ENCODE measurements at places on chromosomes 6 and 20. TPM values are rescaled to one million over a fixed set of nuclear protein-coding genes. Genes with fewer than 3 reads are reported as not detected.

Gene GNAS-AS1
- total RNA-seq = 1.3 TPM

Gene SIM1
- not detected for total RNA-seq

Gene RSPH4A
- 0.08 TPM for total RNA-seq

Gene TFEB
- total RNA-seq = 14.0 TPM

Gene HLA-DQB2
- not detected for total RNA-seq

Gene EYA2
- total RNA-seq = not detected

Gene FITM2
- 2.6 TPM for total RNA-seq

Gene TMEM200A
- total RNA-seq = 0.92 TPM

Gene EEF1A2
- total RNA-seq = not detected

Gene MYB
- total RNA-seq = 30.7 TPM

Gene GNRH2
- total RNA-seq = 0.99 TPM

Gene C4A
- total RNA-seq = 3.7 TPM

Gene NKX2-2
- not detected for total RNA-seq

Gene PPP1R14C
- 1.1 TPM for total RNA-seq

Gene MUCL3
- not detected for total RNA-seq

Gene KIF13A
- 0.17 TPM for total RNA-seq

Gene PFDN4
- total RNA-seq = 42.9 TPM

Gene JAG1
- total RNA-seq = 0.15 TPM

Gene HAO1
- not detected for total RNA-seq

Gene VARS2
- 80.1 TPM for total RNA-seq

Gene PLCB1
- 12.8 TPM for total RNA-seq

Gene JPH2
- not detected for total RNA-seq
